KG1 (cell line): ENCODE measurements at places on chromosomes 2 and 18.

- DNase-seq = no peak
Observed at GRCh38 chr2:86123328-86123925, 17.4 kb downstream of the PTCD3 start.

GRCh38 chr2:144237830-144238627, 281.9 kb downstream of the ZEB2 start:
- DNase-seq = no peak

DNA sequence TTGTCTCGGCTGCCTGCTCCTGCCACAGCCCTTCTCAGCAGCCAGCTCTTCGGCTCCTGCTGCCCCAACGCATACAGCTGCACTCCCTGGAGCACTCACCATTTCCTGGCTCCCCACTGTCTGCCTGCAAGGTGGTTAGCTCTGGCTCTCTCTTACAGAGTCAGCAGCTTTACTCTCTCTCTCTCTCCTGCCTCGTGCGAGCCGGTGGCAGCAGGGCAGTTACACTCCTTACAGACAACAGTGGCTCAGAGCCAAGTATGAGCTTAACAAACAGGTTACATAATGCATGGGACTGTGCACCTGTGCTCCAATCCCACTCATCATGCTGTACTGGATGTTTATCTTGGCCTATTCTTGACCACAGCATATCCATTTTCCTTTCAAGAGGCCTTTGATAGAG, 47.4 kb upstream of the DNAJC10 start:
- DNase-seq = no peak

DNA sequence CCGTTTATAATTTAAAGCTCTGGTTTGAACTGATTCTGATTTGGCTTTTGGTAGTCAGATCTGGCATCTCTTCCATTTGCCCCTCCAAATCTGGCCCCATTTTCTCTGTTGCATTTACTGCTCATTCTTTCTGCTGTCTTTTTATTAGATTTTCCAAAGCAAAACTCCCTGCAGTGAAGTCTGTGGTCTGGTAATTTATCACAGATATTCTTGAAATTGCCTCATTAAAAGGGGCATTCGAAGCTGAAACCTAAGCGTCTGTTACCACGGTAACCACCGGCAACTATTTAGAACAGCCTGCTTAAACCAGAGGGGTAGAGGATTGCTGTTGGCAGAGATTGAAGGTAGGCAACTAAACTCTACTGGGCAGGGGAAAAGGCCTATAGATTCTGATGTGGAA, 111.5 kb upstream of the UPP2 start:
- no peak for DNase-seq

- DNase-seq = no peak
Observed at GRCh38 chr2:236641051-236641726, 71.6 kb downstream of the ACKR3 start.

DNA sequence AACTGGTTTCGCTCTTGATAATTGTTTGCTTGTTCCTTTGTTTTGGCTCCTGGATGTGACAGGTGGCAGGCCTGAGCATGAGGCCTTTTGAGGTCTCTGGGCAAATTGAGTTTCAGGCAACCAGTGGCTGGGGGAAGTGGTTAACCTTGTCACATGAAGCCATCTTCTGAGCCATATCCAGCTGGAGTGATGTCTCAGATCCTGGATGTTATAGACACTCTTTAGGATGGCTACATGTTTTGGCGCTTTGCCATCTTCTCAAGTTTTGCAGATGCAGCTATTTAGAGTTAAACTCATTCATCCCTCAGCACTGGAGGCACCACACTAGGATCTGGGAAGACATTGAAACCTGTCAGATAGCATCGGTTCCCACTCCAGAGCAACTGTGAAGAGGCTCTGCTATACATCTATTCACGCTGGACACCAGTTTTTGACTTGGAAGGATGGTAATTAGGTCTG, 25.3 kb upstream of the TACR1 start:
- DNase-seq = no peak

DNA sequence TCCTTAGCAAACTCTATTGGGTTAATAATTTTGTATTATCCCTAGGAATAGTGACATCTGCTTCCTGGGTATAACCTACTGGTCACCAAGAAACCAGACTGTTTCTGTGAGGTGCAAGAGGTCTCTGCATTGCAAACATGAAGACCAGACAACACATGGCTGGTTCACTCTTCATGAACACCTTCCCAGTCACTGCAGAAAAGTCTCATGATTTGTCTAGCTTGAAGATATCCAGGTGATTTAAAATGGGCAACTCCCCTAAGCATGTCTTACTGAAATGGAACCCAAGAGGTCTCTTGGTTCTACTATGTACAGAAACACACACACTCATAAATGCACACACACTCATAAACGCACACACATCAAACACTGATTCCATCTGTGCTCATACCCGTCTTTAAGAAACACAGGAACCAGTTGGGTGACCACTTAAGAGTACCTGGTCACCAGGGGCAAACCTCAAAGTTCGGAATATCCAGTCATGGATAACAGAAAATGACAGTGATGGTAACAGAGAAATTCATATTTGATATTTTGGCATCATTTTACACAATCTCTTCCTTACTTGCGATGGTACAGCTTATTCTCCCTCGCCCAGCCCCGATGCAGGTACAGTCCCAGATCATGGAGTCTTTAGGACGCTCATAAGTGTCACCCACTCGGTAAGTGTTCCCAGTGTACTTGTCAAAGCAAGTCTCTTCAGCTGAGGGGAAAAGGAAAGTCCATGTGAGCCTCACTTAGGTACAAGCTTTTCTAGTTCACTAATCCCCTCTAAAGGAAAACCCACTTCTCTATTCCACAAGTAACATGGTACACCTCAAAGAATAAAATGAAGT, 2.9 kb downstream of the FN1 start:
- no peak for DNase-seq

- DNase-seq = no peak
Observed at GRCh38 chr2:238506371-238507068, 79.8 kb downstream of the ASB1 start.

DNA sequence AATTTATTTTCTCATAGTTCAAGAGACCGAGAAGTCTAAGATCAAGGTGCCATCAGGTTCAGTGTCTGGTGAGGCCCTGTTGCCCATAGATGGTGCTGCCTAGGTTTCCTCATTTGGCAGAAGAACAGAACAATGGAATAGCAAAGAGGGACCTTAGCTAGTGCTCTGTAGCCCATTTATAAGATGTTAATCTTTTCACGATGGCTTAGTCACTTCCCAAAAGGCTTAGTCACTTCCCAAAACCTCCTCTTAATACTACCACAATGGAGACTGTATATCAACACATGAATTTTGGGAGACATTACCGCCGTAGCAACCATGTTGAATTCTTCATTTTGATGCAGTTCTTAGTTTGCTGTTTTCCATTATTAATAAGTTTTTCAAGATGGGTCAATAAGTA, 246.3 kb upstream of the NRP2 start:
- no peak for DNase-seq

DNA sequence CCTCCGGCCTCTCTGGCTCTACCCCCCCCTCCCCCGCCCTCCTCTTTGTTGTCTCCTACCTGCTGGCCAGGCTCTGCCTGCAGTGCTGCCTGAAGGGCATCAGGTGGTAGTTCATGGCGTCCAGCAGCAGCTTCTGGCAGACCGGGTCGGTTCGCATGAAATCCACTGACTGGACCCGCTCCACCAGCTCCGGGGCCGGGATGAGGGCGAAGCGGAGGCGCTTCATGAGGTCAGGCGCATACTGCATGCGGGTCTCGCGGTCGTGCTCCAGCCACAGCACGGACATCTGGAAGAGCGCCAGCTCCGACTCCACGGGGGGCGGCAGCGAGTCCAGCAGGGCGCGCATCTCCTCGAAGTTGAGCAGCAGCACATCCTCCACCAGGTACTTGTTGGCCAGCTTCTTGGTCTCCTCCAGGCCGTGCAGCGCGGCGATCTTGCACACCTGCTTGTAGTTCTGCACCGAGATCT, 3.2 kb downstream of the KLHL14 start:
- DNase-seq = no peak

DNA sequence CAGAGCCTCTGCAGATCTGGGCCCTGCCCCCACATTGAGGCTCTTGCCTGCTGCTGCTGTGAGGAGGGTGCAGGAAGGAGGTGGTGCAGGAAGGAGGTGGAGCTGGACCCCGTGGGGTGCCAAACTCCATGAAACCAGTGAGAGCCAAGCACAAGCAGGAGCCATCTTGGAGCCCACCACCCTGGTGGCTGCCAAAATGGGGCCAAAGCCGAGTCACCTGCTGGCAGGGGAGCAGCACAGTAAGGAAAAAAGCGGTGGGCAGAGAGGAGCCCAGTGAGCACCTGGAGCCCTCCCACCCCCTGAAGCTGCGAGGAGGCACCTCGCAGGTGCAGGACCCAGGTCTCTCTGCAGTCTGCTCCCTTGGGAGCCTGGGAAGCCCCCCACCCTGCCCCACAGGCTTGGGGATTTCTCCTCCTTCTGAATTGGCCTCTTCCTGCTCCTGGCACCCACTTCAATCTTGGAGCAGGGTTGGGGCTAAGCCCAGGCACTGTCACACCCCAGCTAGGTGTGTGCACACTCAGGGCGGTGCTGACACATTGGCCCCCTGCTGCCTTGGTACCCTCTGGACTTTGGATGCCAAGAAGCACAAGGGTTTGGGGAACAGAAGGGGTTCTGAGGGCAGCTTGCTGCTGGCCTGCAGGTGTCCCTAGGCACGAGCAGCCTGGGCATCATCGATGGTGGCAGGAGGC, 245.4 kb upstream of the LRRTM4 start:
- DNase-seq = no peak

DNA sequence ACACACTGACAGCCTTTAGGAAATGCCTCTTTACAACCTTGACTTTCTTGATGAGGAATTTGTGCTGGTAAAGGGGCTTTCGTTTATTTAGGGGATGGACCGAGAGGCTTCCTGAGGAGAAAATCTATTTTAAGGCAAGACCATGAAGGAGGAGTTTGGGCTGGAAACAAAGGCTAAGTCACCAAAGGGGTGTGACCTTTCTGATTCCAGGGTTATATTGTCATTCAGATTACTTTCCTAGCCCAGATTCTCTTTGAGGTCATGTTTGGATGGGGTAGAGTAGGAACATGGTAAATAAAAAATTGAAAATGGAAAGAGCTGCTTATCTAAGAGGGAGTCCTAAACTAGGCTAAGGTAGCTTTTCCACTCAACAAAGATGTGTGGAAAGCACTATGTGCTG, 77.1 kb upstream of the UGP2 start:
- no peak for DNase-seq

DNA sequence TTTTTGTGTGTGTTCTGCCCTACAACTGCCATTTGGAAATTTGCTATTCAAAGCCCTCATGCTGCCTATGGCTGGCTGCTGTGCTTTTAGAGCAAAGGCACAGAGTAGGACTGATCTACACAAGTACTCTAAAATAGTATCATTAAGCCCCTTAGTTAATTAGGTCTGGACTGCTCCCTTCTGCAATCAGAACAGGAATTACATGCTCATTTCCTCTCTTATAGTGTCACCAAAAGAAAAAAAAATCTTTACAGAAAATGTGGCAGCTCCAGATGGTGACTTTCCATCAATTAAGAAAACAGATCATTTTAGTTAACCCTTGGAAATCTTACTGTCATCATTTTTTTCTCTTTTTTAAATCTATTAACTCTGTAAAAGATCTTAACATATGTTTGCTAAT, 337.5 kb downstream of the RIT2 start:
- no peak for DNase-seq

- no peak for DNase-seq
Observed at GRCh38 chr2:178394859-178395258, 56.1 kb downstream of the PRKRA start.

DNA sequence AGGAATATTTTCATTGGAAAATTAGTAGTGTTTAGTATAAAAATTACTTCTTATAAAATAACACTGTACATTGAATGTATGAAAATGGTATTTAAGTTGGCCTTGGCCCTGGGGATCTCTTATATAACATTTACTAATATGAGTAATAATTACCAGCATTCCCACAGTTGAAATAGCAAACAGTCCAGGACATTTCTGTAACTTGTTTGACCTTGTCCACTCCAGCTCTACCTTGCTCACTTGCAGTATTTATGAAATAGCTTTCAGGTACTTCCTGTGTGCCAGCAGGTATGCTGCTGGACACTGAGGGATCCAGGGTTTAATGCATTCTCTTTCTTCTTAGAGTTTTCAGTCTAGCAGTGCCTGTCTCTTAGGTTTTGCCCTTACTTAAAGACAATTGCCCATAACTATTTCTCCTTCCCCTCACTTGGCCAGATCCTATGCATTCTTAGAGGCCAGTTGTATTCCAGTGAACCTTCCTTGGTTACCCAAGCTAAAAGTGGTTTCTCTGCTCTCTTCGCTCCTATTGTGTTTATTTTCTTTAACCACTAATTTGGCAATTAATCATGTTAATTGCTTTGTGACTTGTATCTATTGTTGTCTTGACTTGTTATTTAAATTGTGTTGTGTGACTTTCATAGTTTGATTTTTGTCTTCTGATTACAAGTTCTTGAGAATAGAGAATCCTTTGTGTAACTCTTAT, 25.9 kb downstream of the BABAM2 start:
- no peak for DNase-seq

GRCh38 chr2:25103287-25103871, 61.5 kb downstream of the EFR3B start:
- no peak for DNase-seq

GRCh38 chr2:179049203-179049545, 763 bp downstream of the CCDC141 start:
- DNase-seq = no peak

DNA sequence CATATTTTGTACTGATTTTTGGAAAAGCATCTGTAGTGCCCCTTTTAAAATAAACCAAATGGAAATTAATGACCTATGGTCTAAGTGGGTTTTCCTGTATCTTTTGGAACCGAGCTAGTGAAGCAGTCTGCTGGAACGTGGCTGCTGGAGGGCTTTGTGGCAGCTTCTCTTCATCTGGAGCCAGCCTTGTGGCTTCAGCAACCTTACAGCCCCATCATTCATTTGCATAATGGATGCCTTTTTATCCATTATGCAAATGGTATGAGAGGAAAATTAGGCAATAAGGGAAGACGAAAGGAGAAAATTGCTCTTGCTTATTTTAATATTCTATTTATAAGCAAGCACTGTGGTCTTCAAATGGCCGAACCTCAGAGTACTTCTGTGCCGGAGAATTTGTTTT, 421.0 kb downstream of the PARD3B start:
- DNase-seq = no peak

GRCh38 chr2:238260883-238261282, 21.0 kb upstream of the HES6 start:
- no peak for DNase-seq

GRCh38 chr2:230012267-230012884, 56.3 kb downstream of the SLC16A14 start:
- no peak for DNase-seq

GRCh38 chr18:26074246-26074645, 16.2 kb downstream of the SS18 start:
- DNase-seq = no peak

GRCh38 chr2:72278046-72278445, 130.4 kb upstream of the CYP26B1 start:
- no peak for DNase-seq

- DNase-seq = no peak
Observed at GRCh38 chr18:2538236-2538635, 33.1 kb downstream of the METTL4 start.

DNA sequence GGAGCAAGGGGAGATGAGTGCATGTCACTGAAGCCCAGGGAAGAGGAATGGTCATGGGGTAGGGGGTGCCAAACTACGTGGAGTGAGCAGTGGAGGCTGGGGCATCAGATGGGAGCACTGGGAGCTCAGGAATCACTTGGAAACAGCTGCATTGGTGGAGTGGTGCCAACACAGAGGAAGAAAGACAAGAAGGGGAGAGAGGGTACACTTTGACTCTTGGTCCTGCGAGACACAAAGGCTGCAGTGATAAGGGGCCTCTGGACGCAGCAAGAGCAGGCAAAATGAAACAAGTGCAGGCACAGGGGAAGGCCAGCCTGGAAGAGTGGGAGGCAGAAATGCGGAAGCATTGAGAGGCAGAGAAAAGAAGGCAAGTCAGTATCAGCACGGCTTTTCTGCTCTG, 134.7 kb upstream of the SMIM21 start:
- DNase-seq = no peak
